ENCODE measurements at places on chromosomes 5 and 9. TPM values are rescaled to one million over a fixed set of nuclear protein-coding genes. Genes with fewer than 3 reads are reported as not detected.

Gene PCDHB13
- total RNA-seq = 0.94 TPM

Gene PCDHB15
- total RNA-seq = 0.32 TPM

Gene C5orf34
- total RNA-seq = 1.9 TPM

Gene SIT1
- total RNA-seq = not detected

Gene BAAT
- total RNA-seq = not detected

Gene OGN
- 43.5 TPM for total RNA-seq

Gene STPG3
- total RNA-seq = not detected

Gene OR1K1
- total RNA-seq = not detected

Gene FYB1
- 0.16 TPM for total RNA-seq

Gene CYSRT1
- 0.17 TPM for total RNA-seq

Gene LCN1
- total RNA-seq = not detected

Gene LHX3
- not detected for total RNA-seq

Gene QRFP
- total RNA-seq = not detected

Gene SLC4A9
- total RNA-seq = not detected

Gene ANKDD1B
- total RNA-seq = 0.95 TPM
